ENCODE measurements at places on chromosomes 4 and X.

DNA sequence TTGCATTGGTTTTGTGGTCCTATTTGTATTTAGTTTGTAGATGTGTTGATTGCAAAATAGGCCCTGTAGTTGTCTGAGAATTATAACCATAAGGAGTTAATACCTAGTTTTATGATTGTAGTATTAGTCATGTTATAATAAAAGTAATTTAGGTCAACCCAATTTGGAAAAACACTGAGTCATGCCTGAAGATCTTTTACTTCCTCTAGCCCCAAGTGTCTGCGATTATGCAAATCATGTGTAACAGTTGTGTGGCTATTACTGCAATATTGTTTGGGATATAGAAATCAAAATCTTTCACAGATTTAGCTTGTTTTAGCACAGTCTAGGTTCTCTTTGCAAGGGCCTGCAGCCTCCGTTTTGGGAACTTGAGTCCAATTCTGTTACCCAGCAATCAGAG lies 12.6 kb downstream of the SRD5A3 start:
- no peak for DNase-seq

DNA sequence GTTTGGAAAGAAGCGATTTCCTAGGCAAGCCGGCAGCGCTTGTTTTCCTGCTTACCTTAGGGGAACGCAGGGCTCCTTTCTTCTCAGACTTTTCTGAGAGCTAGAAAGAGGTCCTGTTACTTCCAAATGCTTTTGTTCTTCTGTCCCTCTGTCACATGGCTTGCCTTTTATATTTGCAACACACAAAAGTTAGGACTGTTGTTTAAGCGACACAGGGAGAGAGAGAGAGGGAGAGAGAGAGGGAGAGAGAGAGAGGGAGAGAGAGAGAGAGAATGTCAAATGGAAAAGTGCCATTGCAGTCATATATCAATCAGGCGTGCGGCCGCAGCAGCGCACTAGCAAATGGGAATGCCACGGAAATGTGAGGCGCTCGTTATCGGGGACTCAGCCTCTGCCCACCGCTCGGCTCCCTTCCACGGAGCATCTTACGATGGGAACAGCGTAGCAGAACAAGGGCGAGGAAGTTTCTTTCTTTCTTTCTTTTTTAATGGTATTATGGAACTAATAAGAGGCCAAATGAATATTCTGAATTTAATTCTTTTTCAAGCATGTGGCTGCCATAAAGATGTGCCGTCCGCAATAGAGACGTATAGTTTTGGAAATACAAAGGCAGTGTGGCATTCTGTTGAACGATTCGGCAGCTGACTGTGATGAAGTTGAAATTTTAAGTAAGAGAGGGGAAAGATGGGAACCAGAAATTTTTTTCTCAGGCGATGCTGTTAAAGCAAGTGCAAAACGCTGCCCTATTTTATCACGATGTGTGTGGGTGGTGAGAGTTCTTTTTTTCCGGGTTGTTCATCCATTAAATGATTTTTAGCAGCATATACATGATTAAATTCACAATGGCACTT lies at the start of gene NDP:
Gene NDP, minus strand, starts transcription at position 142 of the 851 bp plus-strand sequence. CDS start 14,745 bp downstream, outside the sequence.
- DNase-seq, result no peak

DNA sequence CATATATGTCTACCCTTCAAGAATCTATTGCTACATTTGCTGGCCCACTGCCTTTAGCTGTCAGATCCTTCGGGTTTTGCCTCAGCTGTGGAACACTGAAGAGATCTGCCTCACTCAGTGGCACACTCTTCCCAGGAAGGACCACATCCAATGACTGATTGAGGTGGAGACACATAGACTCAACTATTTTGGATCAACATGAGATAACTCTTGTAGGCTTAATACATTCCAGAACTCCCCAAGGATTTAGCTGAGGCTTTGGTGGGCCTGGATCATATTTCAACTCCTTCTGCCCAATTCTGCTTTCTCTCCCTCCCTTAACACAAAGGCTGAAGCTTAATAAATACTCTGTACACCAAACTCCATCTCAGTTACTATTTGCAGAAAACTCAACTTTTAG lies 100.5 kb downstream of the CORIN start:
- no peak for DNase-seq

DNA sequence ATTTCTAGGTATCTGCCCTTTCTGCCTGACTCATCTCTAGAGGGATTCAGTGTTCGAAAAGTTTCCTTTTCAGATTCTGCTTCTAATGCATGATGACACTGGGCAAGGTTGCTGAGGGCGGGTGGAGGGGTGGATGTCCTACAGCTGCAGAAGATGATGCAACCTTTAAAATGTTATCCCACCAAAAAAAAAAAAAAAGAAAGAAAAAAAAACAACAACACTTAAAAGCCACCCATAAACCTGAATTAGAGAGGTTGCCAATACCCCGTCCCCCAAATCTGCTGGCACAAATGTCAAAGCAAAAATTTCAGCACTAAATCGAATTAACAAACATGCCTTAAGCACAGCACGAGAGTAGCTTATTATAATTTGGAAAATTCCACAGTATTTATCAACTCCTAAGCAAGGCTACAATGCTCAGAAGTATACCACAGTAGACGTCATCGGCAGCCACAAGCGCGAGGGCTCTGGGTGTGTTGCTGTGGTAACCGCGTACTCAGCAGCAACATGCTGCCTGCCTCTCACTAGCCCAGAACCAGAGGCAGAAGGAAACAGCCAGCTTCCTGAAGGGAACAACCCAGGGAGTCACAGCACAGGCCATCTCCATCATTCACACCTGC lies 167.5 kb upstream of the MAP3K15 start:
- peak; percentile 78 for DNase-seq

GRCh38 chrX:40625294-40625693 lies 2.1 kb downstream of the MPC1L start:
- no peak for DNase-seq

DNA sequence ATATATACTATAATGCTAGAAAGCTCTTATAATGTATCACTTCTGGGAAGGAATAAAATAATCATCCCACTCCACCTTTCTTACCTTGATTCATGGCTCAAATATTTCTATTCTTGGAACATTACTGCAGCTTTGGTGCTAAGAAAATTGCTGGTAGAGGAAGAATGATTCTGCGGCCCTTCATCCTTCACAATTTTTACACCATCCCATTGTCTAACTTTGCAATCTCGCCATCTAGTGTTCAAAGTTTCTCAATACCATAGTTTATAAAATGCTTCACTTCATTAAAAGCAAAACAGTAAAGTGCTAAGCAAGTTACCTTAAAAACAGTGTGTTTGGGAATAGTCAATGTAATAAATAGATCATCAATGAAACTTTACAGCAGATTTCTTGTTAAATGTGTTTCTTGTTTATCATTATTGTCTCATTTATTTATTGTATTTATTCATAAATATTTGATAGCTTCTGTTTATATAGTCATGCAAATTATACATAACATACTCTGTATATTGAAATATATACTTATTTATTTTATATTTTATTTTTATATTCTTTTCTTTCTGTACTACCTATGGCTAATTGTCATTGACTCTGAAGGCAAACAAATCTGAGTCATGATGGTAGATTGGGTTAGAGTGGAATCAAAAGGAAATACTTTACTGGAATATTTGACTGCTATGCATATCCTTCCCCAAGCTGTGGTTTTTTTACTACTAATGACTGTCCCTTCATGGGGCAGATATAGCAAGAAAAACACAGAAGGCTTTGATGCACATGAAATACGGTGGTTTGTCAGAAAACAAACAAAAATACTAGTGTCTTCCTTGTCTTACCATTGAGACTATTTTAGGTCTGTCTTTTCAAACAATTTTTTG lies 390.7 kb downstream of the MAPK10 start:
- DNase-seq, result no peak

- DNase-seq, result no peak
These were observed 43.2 kb downstream of the GALNT7 start for GRCh38 chr4:173211838-173212237.

DNA sequence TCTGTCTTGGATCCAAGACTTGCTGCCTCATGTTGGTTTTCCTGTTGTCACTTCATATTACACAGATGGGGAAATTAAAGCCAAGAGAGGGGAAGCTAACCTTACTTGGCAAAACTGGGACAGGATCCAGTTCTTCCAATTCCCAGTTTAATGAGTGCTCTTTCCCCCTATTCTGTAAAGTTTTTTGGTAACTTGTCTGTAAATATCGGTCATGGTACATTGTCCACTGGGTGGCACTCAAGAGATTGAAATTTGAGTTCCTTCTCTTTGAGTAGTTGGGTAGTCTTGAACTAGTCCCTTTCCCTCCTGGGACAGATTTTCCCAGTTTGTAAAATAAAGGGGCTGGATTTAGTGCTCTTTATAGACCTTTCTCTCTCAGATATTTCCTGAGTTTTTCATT lies 12.4 kb upstream of the EOLA2 start:
- DNase-seq, result peak; percentile 6

DNA sequence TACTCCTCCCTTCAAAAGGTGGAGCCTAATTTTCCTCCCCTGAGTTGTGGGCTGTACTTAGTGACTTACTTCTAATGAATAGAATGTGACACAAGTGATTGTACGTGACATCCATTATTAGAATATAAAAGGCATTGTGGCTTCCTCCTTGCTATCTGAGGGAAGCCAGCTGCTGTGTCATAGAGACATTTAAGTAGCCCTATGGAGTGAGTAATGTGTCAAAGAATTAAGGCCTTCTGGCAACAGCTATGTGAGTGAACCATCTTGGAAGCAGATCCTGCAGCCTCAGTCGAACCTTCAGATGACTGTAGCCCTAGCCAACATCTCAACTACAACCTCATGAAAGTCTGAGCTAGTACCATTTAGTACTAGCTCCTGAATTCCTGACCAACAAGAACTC lies 76.1 kb downstream of the BCOR start:
- DNase-seq, result no peak

- DNase-seq, result no peak
These were observed 36.3 kb downstream of the RTL5 start for GRCh38 chrX:72095370-72095769.

- DNase-seq, result no peak
These were observed 17.3 kb downstream of the SMPX start for GRCh38 chrX:21740329-21741274.

GRCh38 chr4:78938474-78938867 lies 767 bp downstream of the PAQR3 start:
- no peak for DNase-seq

GRCh38 chr4:26174027-26174426 lies 146.8 kb upstream of the RBPJ start:
- DNase-seq, result no peak

DNA sequence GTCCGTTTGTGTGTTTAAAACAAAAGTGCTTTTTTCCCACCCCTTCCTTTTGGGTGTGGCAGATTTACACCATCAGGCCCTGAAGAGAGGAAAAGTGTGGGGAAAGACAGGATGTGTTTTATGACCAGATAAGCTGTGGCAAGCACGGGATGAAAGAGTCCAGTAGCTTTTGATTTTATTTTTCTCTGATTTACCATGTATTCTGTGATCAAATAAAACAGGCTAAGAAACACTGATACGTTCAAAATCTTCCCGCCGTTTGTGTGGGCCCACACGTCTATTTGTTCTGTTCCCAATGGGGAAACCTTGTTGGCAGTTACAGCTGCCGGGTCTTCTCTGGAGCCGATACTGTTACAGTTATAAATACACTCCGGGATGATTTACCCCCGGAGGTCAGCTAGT lies 10.8 kb downstream of the LRP2BP start:
- DNase-seq, result no peak

- DNase-seq, result no peak
These were observed 616.5 kb upstream of the LCORL start for GRCh38 chr4:18638031-18638430.

DNA sequence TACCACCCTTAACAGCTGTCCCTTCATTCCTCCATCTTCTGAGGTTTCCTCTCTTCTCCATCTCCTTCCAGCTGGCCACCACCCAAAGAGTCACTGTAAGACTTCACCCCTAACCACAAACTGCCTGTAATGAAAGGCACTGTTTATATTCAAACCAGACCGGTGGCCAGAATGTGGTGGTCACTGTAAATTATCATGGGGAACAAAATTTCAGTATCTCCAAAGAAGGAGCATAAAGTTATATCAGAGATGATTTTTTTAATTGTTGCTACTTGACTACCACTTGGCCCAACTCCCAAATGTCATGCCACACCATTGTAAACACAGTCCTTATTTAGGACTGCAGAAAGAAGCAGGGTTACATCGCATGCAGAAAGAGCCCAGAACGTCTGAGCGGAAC lies 44.8 kb downstream of the SMARCA1 start:
- no peak for DNase-seq

DNA sequence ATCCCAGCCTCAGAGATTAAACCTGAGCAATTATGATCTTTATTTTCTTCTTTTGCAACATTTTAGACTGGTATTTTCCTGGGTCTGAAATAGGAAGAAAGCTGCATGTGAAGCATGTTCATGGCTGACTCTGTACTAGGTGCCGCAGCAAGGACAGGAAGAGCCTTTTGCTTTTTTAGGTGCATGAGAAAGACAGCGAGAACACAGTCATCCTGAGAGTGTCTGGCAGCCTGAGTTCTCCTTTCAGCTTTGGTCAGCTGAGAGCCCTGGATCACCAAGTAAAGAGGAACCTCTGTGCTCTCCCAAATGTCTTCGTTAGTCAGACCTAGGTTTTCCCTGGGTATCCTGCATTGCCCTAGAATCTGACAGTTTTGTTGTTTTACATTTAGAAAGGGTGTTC lies 29.8 kb downstream of the FAM149A start:
- no peak for DNase-seq

- no peak for DNase-seq
These were observed 18.7 kb downstream of the NPY2R start for GRCh38 chr4:155227131-155227530.

- DNase-seq, result no peak
These were observed 29.6 kb downstream of the PDK3 start for GRCh38 chrX:24494647-24495075.

- DNase-seq, result no peak
These were observed 497 bp upstream of the THAP9 start for GRCh38 chr4:82900066-82900410.

DNA sequence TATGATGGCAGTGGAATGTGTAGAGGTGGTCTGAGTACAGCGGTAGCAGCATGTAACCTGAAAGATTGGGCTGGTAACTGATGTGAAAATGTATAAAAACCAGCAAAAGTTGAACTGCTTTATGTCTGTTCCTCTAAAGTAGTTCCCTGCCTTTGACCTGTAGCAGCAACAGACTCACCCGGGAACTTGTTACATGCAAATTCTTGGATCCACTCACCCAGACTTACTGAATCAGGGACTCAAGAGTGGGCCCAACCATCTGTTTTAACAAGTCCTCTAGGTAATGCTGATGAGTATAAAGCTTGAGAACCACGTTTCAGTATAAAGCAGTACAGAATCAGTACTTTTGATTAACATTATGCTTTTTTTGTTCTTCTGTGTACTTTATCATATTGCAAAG lies 84.7 kb downstream of the RAP1GDS1 start:
- no peak for DNase-seq

- DNase-seq, result no peak
These were observed 1851.3 kb upstream of the PCDH7 start for GRCh38 chr4:28868841-28869240.

Measured in stimulated activated CD4-positive, alpha-beta T cell treated with anti-CD3 and anti-CD28 coated beads, Interleukin-15, amount 100 ng/mL, for 24 hours (primary cell).